ENCODE measurements at places on chromosomes 5 and 9. TPM values are rescaled to one million over a fixed set of nuclear protein-coding genes. Genes with fewer than 3 reads are reported as not detected.

GRCh38 chr9:908536-909205 lies 67.2 kb downstream of the DMRT1 start:
- no peak for DNase-seq

- no peak for DNase-seq
Measured at GRCh38 chr5:173829826-173830225, 58.3 kb upstream of the CPEB4 start.

GRCh38 chr5:74384851-74385250 lies 255.7 kb downstream of the ENC1 start:
- DNase-seq, result no peak

RFESD gene
- 2.7 TPM for total RNA-seq
